ENCODE measurements at places on chromosomes 2 and 18.
A peak's percentile ranks its signal among the peaks of the same experiment; 100 is the strongest.

- DNase-seq: no peak
Observed at GRCh38 chr2:215998636-215999035, 14.7 kb downstream of the MREG start.

- DNase-seq: no peak
Observed at GRCh38 chr18:8937160-8938094, 165.1 kb upstream of the NDUFV2 start.

DNA sequence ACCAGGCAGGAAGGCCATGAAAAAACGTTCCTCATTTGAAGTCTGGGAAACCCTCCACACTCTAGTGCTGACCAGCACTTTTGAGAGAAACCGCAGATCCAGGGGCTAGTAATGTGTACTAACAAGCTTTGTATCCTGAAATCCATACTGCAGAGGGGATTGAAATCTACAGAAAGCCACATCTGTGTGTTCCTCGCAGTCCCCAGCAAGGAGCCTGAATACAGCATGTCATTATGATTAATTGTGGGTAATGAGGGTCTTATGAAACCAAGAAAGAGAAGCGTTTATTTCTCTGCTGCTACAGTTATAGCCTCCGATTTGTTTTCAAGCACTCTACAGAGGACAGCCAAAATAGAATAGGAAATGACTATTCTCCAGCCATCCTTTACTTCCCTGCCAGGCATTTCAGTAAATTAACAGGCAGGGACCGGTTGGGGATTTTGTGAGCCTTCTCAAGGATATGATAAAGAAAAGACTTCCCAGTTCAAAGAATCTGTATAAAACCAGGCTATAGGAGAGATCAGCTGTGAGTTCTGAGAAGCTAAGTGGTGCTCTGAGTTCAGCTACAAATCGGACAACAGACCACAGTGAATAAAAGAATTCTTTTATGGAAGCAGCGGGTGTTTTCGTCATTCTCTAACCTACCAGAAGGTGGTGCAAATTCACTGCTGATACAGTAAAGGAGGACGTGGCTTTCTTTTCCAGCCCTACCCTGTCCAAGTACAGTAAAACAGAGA lies 133.4 kb downstream of the INSIG2 start:
- no peak for DNase-seq

DNA sequence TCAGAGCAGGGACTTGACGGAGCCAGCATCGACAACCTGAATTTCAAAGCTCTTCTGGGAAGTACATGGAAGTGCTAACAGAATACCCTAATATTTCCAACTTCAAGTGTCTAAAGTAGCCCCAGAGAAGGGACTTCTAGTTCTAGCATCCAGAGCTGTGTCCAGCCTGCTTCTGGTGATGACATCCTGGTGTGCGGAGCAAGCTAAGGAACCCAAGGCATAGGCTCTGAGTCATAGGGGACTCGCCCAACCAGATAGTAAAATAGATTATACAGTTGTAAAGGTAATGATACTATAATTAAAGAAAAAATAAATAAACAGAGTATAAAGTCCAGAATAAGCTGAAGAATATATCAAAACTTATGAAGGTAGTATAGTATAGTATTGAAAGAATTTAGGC lies 108.1 kb upstream of the SERPINE2 start:
- no peak for DNase-seq

GRCh38 chr18:12336887-12337286 lies 28.8 kb downstream of the TUBB6 start:
- DNase-seq: no peak

- peak; percentile 14 for DNase-seq
Observed at GRCh38 chr2:189412330-189412953, 28.8 kb upstream of the WDR75 start.

DNA sequence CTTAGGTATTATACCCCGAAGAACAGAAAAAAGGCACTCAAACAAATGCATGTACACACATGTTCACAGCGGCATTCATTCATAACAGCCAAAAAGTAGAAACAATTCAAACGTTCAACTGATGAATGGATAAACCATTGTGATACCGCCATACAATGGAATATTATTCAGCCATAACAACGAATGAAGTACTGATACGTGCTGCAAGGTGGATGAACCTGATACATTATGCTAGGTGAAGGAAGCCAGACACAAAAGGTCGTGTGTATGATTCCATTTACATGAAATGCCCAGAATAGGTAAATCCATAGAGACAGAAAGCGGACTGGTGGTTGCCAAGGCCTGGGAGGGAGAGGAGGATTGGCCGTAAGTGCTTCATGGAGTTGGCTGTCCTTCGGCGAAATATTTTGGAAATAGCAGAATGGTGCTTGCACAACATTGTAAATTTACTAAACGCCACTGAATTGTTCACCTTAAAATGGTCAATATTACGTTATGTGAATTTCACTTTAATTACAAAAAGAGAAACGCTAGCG lies 750 bp upstream of the RMP24 start:
- DNase-seq: no peak

- no peak for DNase-seq
Observed at GRCh38 chr2:218834685-218835084, 3.1 kb upstream of the PRKAG3 start.

DNA sequence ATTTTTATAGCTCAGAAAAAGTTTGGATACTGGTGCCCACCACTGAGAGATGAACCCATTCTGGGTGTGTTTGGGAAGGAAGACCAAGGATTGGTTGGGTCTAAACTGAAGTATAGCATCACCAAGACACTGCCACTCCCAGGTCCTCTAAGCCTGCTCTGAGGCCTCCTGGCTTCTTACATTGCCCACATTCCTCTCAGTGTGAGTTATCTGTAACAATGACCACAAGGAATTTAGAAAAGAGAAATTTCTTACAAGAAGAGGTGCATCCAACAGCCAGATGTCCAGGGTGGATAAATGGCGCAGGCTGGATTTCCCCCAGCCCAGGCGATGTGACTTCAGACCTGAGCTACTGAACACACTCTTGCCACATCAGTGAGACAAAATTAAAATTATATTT lies 1.6 kb upstream of the GPR45 start:
- DNase-seq: no peak

- DNase-seq: no peak
Observed at GRCh38 chr2:84389794-84390193, 69.3 kb downstream of the SUCLG1 start.

DNA sequence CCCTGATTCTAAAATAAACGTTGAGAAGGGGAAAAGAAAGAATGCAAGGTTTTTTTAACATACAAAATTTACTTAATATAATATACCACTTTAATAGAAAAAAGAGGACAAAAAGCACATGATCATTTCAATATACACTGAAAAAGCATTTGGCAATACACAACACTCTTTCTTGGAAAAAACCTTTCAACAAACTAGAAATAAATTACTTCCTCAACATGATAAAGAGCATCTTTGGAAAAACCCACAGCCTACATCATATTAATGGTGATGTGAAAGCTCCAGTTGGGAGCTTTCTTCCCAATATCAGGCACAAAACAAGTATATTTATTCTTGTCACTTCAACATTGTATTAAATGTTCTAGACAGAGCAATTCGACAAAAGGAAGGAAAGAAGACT lies 3.0 kb upstream of the POLR1B start:
- DNase-seq: no peak

DNA sequence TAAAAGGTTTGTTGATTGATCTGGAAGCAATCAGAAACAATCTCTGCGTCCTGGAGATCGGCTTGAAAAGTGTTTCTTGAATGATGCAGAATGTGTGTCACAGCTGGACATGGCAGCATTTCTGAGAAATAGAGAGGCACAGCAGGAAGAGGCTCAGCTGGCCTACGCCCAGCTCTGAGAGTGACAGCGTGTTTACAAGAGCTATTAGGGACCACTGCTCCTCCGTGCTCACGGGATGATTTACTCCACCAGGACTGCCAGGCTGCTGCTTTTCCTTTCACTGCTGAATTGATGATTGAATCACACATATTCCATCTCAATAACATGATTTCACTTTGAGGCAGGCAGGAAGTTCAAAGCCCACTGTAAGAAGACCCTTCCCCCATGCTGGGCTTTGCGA lies 62.8 kb downstream of the GALNT14 start:
- DNase-seq: no peak

DNA sequence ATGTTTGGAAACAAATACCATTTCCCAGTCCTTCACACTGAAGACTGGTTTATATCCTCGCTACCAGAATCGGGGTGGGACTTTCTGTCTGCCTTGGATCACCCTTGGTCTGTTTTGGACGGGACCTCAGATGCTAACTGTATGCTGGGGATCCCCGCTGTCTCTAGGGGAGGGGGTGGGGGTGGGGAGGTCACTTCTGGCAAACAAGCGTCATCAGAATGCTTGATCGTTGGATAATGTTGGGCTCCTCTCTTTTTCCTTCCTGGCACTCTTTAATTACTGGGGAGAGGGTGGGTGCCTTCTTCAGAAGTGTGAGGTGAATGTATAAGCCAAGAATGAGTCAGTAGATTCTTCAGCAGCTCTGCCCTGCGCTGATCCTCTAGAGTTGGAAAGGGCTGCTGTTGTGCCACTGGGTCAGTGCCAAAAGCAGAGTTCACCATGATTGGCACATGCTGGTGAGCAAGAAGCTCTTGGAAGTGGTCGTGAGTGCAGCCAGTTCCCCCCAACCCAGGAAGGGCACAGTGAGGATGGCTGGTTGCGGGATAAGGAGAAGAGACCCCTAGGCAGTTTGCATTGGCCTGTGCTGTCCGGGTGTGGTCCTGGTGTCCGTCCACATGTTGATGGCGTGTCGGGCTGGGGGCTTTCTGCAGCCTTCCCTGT lies 32.2 kb downstream of the DGKD start:
- DNase-seq: no peak
